Stimulated activated CD4-positive, alpha-beta T cell treated with anti-CD3 and anti-CD28 coated beads, Interleukin-1b, Interleukin-23, amount 100 ng/mL, for 1 hour (primary cell): ENCODE measurements at places on chromosomes 4 and X.

DNA sequence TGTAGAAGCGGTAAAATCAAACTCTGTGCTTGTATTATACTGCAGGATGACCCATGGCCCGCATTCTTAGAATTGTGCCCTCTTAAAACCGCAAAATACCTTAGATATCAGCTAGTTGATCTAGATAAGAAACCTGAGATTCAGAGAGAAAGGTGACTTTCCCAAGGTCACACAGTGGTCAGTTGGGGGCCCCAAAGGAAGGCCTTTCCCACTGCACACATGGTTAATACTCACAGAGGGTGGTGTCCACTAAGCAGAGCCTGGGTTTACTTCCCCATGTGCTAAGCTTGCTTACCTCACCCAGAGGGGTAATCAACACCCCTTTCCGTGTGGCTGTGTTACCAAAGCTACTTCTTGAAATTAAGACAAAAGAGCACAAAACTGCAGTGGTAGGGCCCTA lies 66.3 kb downstream of the RBM47 start:
- DNase-seq = no peak

DNA sequence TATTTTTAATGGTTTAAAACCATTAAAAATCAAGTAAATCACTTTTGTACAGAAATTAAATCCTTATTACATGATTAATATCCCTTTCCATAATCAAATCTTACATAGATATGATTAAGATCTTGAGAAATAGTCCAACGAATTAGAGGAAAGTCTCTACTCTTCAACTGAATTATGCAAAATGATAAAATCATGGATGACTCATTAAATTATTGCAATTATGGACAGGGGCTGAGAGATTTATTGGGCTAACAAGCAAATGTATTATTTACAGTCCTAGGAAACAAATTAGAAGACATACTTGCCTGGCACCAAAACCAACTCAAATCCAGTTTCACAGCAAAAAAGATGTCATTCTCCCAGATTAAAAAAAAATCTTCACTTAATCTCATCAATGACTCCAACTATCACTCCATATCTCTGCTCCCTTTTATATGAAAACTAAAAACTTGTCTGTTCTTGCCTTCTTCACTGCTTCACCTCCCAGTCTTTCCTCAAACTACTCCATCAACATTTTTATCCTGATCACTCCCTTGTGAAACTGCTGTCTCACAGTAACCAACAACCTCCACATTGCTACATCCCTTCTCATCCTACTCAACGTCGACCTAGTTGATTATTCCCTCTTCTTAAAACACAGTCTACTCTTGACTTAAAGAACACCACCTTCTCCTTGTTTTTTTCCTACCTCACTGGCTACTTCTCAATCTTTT lies 18.4 kb upstream of the DDX60 start:
- no peak for DNase-seq

DNA sequence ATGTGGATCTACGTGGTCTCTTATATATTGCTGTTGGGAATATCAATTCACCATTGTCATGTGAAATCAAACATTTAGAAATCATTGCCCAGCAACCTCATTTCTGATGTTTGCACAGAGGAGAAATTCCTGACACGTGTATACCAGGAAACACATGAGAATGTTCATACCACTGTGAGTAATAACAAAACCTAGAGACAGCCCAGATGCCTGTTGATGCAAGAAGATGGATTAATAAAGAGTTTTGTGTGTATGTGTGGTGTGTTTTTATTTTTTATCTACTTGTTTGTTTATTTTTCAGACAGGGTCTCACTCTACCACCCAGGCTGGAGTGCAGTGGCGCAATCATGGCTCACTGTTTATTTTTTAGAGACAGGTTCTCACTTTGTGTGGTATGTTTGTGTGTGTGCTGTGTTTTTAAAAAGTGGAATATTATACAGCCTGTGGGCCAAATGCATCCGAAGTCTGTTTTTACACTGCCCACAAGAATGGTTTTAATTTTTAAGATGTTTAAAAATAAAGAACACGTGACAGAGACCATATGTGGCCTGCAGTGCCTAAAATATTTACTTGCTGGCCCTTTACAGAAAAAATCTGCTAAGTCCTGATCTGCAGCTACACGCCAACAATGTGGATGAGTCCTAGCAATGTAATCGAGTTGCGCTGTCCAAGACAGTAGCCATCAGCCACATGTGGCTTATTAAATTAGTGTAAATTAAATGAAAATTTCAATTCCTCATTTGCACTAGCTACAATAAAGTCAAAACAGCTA lies 39.2 kb downstream of the TXLNG start:
- DNase-seq = no peak

DNA sequence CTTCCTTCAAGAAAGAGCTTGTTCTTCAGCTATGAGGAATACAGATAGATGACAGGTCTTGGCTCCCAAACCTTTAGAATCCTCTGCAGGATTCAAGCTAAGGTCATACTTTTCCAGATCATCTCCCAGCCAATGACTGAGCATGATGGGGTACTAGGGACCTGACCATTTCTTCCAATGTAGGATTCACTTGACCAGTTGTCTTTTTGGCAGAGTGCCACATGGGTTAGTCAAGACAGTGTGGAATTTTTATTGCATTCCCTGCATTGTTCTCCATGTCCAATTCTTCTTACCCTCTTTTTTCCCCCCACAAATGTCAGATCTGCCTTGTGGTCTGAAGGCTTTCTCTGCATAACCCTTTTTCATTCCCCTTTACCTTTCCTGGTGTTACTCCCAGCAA lies 99.5 kb downstream of the CCSER1 start:
- no peak for DNase-seq

GRCh38 chrX:23782455-23782854 lies 518 bp upstream of the SAT1 start:
- DNase-seq = no peak

DNA sequence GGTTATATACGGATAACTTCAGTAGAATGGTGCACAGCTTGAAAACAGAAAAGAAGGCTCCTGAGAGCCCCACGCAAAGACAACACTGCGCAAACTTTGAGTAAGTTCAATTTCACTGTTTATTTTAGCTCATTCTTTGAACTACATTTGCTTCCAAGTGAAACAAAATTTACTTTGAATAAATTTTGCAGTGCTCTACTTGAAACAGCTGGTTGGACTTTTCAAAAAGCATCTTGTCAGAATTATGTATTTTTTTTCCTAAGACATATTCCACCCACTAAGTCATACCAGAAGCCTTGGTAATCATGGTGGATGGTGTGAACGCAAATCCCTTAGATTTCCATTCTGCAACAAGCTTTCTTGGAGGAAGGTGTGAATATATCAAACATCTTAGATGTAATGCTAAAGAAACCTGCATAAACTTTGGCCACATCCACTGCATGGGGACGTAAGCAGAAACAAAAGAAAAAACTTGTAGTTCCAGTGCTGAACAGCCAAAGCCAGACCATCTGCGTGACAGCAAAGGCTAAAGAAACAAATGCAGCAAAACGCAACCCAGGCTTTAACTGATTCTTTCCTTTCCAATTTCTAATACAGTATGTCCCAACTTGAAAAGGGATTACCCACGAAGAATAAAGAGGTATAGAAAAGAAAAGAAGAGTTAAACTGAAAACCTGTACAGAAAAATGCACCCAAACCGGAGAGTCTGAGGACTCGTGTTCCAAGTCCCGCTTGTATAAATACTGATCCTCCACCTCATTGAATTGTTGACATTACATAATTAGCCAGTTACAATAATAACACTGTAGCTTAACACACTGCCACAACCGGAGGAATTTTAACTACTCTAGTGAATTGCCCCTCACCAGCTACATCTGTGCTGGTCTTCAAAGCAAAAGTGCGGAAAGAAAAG lies 90.9 kb downstream of the SH3RF1 start:
- DNase-seq = no peak

GRCh38 chr4:84058201-84058600 lies 440.9 kb downstream of the NKX6-1 start:
- no peak for DNase-seq

- DNase-seq = no peak
Observed at GRCh38 chrX:40368611-40369061, 212.1 kb upstream of the ATP6AP2 start.

DNA sequence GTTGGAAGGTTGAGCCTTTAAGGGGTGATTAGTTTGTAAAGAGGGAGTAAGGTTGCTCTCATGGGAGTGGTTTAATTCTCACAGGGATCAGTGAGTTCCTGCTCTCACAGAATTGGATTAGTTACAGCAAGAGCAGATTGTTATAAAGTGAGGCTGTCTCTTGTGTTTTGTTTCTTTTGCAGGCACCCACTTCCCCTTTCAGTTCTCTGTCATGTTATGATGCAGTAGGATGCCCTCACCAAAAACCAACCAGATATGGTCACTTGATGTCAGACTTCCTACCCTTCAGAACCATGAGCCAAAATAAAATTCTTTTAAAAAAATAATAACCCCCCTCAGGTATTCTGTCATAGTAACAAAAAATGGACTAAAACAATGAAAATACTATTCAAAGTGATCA lies 19.9 kb upstream of the IGSF1 start:
- DNase-seq = no peak

DNA sequence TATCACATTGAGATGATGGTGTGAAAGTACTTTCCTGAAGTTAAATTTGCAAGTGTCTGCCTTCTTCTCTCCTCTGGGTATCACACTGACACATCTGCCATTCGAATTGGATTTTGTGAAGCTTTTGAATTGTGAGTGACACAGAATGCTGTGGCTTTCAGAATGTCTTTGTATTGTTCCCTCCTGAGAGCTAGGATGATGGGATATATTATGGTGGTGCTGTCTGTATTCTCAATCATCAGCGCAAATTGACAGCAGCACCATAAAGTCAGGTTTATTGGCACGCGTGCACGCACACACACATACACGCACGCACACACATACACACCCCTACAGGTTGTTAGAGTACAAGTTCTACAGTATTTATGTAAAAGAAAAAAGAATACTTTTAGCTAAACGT lies 143.3 kb downstream of the AWAT2 start:
- DNase-seq = no peak

GRCh38 chr4:173191623-173192041 lies 23.0 kb downstream of the GALNT7 start:
- no peak for DNase-seq

GRCh38 chr4:150264595-150265161 lies 186.4 kb downstream of the DCLK2 start:
- no peak for DNase-seq

- no peak for DNase-seq
Observed at GRCh38 chrX:2576793-2577192, 76.0 kb upstream of the DHRSX start.

GRCh38 chr4:142281999-142282398 lies 564.1 kb downstream of the INPP4B start:
- no peak for DNase-seq

- no peak for DNase-seq
Observed at GRCh38 chr4:5391492-5391891, 316.9 kb downstream of the EVC2 start.

DNA sequence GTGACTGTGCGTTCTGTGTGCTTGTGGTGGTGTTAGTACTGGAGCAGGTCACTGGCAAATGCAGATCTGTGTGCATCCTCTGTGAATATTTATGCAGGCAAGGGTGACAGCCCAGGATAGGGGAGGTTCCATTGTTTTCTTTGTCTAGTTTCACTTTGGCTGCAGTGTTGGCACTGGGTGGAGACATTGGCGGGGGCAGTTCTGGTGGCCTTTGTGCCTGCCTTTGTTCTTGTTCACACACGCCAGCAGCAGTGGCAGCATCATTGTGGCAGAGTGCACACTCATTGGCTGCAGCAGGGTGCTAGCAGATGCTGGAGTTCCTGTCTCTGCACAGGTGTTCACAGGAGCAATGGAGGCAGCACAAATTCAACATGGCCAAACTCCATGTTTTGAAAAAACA lies 495.3 kb downstream of the UBE2NL start:
- DNase-seq = no peak

GRCh38 chr4:184506527-184507121 lies 32.3 kb upstream of the IRF2 start:
- DNase-seq = no peak
